Right kidney (tissue), 9 donors: ENCODE measurements at places on chromosomes 11 and 22.

- DNase-seq, result no peak
Observed at GRCh38 chr11:129224538-129224937, 32.4 kb upstream of the ARHGAP32 start.

- peak; percentile 64 for DNase-seq
Observed at GRCh38 chr11:2298795-2299761, 2.6 kb downstream of the C11orf21 start.

GRCh38 chr11:46391578-46392420 is at the start of gene CHRM4:
Gene CHRM4 (minus strand): TSS chr11:46391776. CDS start chr11:46386557, 5,219 bp downstream.
- peak; percentile 51 for DNase-seq

DNA sequence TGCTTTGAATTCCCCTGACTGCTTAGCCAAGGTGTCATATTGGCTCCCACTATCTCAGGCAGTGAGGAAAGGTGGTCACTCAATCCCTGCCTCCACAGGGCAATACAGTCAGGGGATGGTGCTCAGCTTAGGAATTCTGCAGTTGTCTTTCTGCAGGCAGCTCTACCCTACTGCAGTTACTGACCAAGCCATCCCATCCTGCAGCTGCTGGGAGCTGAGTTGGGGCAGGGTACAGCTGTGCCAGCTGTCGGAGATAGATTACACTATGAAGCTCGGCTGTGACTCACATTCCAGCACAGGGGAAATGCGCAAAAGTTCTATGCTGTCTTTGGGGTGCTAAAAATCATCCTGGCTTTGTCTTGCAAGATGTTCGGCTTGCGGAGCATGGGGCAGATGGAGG is 4.4 kb upstream of the DAGLA start:
- no peak for DNase-seq

DNA sequence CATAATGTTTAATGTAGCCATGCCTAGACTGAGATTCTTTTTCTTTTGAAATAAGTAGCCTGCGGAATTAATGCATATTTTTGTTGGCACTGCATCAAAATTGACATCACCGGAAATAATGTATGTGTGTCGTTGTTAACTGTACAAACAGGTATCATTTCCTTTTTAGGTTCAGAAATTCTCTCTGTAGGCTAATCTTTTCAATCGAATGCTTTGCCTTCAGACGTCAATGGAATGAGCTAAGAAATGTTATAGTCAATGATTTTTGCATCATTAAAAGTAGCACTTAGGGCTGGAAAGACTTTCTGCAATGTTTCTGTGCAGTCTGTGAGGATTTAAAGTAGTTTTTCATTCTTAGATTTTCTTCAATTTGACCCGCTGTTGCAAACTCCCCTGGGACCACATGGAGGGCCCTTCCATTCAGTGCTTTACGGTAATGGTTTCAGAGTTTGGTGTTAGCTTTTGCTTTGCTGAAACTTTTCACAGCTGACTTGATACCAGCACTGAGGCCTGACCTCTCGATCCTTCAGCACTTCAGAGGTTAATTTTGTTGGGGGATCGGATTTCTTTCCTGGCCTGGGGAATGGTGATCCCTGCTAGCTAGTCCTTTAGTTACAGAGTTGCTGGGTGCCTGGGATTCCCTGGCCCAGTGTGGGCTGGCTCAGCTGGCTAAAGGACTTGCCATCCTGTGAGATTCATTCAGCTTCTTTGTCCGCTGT is 137.8 kb downstream of the DBX1 start:
- DNase-seq, result peak; percentile 81

GRCh38 chr22:19905347-19906276 is 36.0 kb upstream of the COMT start:
- peak; percentile 41 for DNase-seq

GRCh38 chr11:12240677-12241076 is 130.3 kb downstream of the MICAL2 start:
- DNase-seq, result no peak

GRCh38 chr11:132744771-132745170 is 787.5 kb downstream of the OPCML start:
- DNase-seq, result no peak

DNA sequence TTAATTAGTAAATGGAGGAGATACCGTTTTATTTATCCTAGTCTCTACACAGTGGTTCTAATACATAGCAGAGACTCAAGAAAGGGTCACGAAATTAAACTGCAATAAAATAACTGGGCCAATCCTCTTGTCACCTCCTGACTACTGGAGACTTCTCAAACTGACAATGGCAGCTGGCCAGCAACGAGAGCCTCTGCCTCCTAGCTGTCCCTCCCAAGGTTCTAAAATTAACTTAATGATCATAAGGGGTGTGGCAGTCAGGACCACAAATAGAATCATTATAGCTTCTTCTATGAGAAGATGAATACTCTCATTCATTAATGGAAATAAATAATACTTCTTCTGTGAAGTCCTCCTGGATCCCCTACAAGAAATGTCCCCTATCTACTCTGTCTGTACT is 63.8 kb upstream of the APOA1 start:
- no peak for DNase-seq

DNA sequence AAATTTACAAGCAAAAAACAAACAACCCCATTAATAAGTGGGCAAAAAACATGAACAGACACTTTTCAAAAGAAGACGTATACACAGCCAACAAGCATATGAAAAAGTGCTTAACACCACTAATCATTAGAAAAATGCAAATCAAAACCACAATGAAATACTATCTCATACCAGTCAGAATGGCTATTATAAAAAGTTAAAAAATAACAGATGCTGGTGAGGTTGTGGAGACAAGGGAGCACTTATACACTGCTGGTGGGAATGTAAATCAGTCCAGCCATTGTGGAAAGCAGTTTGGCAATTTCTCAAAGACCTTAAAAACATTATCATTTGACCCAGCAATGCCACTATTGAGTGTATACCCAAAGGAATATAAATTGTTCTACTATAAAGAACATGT is 72.3 kb downstream of the BBOX1 start:
- DNase-seq, result no peak

- DNase-seq, result no peak
Observed at GRCh38 chr11:117189941-117190544, 9.1 kb upstream of the TAGLN start.

DNA sequence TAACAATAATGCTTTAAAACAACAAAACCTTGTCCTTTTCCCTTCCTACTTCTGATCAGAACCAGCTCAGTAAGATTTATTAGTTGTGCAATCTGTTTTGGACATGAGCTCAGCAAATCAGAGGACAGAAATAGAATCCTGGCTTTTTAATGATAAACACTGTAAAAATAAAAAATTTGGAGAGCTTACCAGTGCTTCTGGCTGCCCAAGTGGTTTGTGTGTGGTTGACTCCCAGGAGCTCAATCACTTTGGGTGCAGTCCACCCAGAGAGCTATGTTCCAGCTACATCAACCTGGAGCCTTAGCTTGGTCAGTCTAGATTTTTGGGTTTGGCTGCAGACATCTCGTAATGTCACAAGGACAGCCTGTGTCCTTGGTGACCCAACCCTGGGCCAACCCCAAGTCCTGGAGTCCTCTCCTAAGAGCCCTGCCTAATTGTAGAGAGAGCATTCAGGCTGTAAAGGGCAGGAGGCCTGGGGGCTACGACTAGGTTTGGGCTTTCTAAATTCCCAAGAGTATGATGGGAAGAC is 28.5 kb downstream of the CD44 start:
- no peak for DNase-seq

DNA sequence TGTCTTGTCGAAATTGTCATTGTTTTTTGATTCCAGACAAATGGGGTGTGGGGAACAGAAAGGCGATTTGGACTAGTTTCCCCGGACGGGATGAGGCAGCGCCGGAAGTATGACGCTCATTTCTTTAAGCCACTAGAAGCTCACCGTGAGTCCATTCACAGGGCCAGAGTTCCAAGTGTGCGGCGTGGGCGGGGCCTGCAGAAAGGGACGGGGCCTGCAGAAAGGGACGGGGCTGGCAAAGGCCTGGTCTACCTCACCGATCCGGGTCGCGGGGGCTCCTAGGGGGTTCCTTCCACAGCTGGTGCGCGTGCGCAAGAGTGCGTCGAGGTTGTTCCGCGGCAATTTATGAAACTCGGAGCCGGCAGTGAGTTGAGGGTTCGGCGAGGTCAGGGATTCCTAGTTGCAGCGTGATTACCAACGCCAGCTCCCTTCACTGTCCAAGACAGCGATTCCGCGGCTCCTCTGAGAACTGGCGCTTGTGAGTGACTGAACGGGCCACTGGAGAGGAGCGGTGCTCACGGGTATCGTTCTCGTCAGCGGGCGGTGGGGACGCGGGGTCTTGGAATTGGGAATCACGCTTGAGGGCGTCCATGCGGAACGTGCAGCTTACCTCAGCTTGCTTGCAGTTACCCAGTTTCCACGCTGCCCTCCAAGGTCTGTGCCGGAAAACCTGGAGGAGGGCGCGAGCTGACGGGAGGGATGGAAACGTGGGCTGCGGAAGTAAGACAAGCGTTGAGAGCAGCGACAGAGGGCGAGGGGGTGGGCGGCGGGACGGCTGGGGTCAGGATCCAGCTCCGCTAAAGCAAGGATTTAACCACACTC is at the start of gene ZNF215:
ZNF215 (plus strand) TSS at position 219 of the 822 bp plus-strand sequence. CDS start 5,847 bp downstream, outside the sequence.
- peak; percentile 71 for DNase-seq

DNA sequence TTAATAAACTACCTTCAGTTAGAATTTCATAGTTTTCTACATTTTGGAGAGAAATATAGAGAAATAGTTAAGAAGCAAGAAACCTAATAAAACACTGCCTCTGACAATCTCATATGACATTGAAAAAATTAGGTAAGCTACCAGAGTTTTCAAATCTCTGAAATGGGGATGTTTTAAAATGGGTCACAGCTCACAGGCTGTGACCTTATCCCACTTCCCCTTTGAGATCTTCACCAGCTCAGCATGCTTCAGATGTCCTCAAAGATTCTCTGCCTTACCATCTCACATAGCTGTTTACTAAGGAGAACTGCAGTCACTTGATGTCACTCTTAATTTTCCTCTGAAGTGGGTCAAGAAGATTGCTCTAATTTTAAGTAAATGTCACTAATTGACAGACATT is 717.8 kb downstream of the JRKL start:
- DNase-seq, result no peak

GRCh38 chr22:23231471-23232093 is 51.3 kb downstream of the BCR start:
- DNase-seq, result no peak

GRCh38 chr11:113286509-113287497 is 27.6 kb upstream of the TTC12 start:
- DNase-seq, result no peak

DNA sequence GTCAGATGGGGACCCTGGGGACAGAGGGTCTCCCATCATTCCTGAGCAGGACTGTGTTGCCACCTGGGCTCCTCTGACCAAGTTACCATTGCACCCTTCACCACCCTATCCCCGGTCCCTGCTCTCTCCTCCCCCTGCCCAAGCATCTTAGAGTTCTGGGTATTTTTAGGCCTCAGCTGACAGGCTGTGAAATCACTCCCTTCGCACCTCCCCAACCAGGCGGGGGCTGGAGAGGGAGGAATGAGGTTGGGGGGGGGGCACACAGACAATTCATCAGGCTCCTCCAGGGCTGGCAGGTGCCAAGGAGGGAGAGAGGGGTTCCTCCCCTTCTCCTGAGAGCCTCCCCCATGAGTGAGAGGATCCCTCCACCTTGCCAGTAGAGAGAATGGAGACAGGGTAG is 9.0 kb downstream of the SYT7 start:
- DNase-seq, result no peak

GRCh38 chr11:87304412-87304811 is 266.7 kb downstream of the TMEM135 start:
- DNase-seq, result peak; percentile 38

DNA sequence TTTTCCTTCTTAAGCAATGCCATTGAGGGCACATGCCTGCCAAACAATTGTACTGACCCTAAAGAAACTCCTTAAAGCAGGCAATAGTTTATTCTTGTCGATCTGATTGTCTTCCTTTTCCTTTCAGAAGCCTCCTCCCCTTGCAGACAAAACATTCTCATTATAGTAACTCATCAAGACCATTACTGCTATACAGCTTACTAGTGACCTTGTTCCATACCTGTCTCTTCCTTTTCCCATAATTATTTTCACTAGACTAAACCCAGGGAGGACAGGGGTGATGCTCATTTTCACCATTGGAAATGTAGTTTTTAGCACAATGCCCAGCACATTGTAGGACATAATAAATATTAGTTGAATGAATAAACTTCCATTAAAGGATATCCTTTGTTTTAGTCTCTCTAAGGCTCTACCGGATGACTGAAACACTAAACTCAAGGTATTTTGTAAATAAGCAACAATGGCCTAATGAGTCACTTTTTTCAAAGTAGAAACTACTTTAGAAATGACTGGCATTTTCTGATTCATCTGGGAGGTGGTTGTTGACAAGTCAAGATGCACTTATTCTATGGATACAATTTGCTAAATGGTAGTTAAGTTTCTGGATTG is 9.3 kb upstream of the MSANTD4 start:
- DNase-seq, result no peak

- DNase-seq, result no peak
Observed at GRCh38 chr11:34068111-34068510, 16.6 kb downstream of the CAPRIN1 start.

DNA sequence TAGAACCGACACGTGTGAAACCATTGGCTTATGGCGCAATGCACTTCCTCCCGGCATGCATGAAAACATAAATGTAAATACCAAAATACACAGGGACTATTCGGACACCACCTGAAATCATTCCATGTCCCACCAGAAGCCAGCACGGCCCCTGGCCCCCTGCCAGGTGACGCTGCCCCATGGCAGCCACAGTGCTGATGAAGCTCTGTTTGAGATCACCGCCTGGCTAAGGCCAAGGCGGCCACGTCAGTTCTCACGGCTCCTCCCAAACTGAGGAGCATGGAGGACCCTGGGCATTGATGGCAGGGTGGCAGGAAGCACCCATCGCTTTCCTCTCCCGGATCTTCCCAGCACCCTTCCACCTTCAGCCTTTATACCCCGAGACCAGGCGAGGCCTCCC is 89.5 kb downstream of the CDKN1C start:
- no peak for DNase-seq

DNA sequence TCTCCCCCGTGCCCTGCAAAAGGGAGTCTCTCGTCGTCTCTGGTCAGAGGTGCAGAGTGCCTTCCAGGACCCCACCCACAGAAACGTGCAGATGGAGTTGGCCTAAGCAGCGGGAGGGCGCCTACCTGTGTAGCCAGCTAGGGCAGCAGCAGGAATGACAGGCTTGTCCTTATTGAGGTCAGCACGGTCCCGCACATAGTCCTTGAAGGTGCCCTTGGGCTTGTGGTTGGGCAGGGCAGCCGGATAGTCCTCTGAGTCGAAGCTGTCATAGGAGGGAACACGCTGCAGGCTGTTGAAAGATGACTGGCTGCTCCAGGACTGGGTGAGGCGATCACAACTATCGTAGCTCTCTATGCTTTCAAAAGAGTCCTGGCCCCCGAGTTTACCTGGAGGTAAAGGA is 107.3 kb downstream of the ETS1 start:
- DNase-seq, result no peak
